ENCODE measurements at places on chromosomes 2 and 18.

- no peak for DNase-seq
Observed at GRCh38 chr2:178526256-178526655, 46.0 kb downstream of the PLEKHA3 start.

DNA sequence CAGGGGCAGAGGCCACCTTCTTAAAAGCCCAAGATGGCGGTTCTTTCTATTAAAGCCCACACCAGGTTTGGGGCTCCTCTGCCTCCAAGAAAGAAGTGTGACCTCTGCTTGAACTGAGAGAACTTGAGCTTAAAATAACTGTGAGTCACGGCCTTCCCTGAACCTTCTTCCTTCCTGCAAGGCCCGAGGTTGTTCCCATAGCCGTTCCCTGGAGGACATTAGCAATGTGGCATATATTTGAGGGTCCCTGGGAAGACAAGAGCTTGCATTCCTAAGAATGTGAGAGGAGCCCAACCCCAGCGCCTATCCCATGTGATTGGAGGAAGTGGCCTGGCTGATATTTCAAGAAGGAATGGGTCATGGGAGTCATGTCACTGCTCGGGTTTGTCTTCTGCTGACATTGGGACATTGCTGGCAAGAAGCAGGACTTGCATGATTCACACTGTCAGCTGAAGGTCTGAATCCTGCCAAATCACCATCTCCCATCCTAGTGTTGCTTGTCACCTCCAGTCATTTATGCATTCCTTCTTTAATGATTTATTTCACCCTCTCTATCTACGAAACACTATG, 168.1 kb downstream of the TRIB2 start:
- DNase-seq: no peak

DNA sequence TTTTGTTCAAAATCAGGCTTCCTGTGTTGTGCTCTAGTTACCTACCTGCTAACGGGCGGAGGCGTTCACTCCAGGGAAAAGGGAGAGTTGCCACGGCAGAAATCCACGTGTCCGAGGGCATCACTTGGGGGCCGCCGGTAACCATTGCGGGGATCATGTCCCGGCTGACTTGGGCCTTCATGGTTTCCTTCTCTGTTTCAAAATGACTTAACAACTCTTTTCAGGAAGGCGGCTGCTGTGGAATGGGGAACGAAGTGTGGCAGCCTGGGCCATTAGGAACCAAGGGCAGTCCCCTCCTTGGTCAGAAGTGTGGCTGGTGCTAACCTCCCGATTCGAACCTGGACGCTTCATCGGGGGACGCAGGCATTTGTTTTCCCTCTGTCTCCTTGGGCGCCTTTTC, 56.8 kb downstream of the INPP5D start:
- DNase-seq: no peak

DNA sequence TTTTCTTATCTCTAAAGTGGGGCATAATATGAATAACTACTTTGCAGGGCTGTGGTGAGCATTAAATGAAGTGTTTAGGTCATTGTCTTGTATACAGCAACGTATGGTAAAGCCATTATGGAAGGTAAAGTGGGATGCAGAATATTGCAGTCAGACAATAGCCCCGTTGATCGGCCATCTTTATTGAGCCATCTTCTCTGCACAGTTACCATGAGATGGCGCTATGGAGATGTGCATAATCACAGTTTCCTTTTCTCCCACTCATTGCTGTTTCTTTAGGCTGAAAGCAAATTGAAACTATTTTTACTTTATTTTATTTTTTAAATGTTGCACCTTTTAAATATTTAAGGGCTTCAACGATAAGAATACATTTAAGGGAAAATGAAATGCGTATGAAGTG, 108.9 kb downstream of the THSD7B start:
- no peak for DNase-seq

GRCh38 chr2:100233061-100233460, 89.2 kb downstream of the LONRF2 start:
- no peak for DNase-seq

DNA sequence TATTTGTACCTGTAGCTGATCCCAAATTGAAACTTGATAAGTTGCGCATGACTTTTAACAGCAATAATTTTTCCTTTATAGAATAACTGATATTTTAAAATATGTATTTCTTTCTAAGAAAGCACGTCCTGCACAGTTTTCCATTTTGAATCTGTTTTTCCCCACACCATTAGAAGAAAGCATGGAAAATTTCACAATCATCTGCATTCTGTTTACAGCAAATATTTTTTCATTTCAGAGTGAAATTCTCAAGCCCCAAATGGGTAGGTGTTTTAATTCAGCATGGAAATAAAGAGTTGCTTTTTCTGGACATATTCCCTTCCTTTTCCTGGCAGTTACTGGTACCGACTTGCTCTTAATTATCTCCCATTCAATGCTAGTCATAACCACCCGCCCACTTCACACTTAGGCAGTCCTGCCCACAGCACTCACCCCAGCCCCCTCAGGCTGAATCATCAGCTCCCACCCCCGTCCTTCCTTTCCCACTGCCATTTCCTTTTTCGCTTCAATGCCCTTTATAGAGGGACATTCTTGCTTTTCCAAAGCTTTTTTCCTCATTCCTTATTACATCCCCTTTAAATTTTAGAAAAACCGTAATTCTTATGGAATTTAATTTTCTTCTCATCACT, 89.2 kb upstream of the GLS start:
- DNase-seq: no peak

DNA sequence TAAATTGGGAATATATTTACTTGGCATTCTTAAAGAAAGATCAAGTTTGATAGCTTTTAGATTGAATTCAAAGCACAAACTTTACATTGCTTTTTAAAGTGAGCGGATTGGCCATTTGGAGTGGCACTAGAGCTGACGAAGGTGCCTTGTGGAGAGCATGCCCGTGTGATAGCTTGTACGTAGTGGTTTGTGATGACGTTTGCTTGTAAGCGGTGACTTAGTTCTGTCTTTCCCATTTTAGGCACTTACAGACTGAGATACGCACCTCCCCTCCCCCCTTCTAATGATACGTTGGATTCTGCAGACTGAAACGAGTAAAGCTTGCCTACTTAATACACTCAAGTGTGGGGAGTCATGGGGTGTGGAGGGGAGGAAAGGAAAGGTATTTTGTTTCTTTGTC, 53.4 kb downstream of the ZCCHC2 start:
- no peak for DNase-seq

DNA sequence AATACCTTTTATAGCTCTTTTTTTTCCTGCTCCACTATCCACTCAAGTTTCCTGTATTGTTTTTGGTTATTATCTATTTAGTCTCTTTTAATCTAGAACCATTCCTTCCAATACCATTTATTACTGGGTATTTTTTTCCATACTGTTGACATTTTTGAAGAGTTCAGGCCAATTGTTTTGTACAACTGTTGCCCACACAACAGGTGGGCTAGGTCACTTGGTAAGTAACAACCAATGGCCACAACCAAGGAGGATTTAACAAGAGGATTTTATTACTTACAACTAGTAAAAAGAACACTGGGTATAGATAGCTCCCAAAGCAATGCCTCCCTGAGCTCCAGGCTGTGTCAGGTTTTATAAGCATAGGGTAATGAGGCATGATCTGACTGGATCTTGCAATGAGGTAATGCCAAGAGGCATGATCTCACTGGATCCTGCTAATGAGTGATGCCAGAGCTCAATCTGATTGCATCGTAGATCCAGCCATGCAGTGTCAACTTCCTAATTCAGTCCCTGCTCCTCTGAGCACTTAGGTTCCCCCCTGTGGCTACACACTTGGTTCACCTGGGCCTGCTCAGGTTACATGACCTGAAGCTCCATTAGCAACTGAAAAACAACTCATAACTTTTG, 7.1 kb upstream of the CEP68 start:
- DNase-seq: no peak
